ENCODE measurements at places on chromosomes 6 and 20. TPM values are rescaled to one million over a fixed set of nuclear protein-coding genes. Genes with fewer than 3 reads are reported as not detected.

- DNase-seq: no peak
These were observed 7.0 kb downstream of the B4GALT5 start for GRCh38 chr20:49706630-49707091.

DNA sequence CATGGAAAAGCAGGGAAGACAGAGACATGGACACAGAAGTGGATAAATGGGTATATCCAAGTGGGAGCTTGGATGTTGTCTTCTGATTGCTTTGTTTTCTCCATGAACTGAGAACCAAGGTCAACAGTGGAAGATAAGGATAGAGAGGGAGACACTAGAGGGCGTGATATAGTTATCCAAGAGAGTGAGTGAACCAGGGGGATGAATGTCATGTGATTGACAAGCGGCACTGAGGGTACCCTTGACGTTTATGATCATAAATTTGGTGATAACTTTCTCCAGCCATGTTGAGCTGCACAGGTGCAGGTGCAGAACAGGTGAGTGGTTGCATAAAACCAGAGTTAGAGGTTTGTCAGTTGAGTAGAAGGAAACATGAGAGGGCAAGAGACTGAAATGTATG, 20.7 kb downstream of the EBF4 start:
- no peak for DNase-seq

GRCh38 chr6:3244003-3244831, 14.5 kb upstream of the PSMG4 start:
- DNase-seq: no peak

DNA sequence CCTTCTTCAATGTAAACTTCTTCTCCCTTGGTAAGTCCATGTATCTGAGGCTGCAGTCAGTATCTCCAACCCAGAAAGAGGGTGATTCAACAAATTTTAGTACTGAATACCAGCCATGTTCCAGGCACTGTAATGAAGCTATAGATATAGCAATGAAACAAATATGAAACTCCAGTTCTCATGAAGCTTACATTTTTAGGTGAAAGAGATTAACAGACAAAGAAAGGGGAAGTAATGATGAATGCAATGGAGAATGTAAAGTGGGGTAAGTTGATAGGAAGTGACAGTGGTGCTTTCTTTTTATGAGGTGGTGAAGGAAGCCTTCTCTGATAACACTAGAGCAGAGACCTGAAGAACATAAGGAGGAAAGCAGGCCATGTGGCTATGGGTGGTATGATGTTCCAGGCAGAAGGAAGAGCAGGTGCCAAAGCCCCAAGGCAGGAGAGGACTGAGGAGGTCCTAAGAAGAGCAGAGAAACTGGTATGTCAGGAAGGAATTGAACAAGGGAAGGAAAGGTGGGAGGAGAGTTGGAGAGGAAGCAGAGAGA, 143.6 kb downstream of the TFAP2B start:
- no peak for DNase-seq

- peak; percentile 84 for DNase-seq
These were observed at the start of gene TRIM38 for GRCh38 chr6:25962149-25963127. TRIM38 (plus strand) TSS chr6:25962802; CDS start chr6:25966523, 3,721 bp downstream.

DNA sequence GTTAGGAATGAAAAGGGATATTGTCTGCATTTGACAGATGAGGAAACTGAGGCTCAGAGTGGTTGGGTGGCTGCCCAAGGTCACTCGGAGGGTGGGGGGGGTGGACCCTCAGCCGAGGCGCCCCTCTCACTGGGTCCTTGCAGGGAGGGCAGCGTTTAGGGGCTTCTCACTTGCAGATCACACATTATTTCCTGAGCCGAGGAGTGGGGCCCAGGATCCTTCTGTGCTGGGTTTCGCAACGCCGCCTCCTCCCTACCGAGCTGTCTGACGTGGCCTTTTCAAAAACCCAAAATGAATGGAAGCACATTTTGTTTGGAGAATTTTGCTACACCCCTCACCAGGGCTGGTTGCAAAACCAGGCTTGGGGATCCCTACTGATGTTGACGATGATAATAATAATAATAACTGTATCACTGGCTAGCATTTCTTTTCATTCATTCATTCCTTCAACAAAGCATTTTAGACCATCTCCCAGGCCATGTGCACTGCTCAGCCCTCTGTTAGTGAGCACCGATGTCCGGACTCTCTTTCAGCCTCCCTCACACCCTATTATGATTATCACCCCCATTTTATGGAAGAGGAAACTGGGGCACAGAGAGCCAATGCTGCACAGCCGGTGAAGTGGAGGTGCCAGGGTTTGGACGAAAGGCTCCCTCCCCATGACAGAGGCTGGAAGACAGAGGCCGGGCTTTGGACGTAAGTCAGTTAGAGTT, 5.2 kb downstream of the DLGAP4 start:
- DNase-seq: no peak

- DNase-seq: peak; percentile 31
These were observed 97.7 kb downstream of the KCNB1 start for GRCh38 chr20:49384437-49385434.

- DNase-seq: no peak
These were observed 508.3 kb downstream of the PRKN start for GRCh38 chr6:162219266-162219665.

DNA sequence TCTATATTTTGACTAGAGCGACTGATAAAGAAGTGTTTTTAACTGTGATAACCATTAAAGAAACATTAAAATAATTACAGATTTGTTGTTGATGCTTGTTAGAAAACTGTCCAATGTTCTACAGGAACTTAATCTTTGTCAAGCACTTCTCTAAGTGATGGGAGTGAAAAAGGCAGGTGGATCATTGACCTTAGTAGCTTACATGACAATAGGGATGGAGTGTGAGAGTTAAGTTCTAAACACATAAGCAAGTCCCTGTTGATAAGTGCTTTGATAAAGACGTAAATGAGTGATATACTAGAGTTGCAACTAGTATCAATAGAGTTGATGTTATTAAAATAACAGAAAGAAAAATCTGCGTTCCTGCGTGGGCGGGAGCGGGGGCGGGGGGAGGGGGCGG, 931.5 kb upstream of the EPHA7 start:
- no peak for DNase-seq

- DNase-seq: no peak
These were observed 192.4 kb upstream of the ZNF217 start for GRCh38 chr20:53786071-53786444.

- no peak for DNase-seq
These were observed 766 bp downstream of the OLIG3 start for GRCh38 chr6:137493218-137494038.

GRCh38 chr20:1381753-1382591, 10.9 kb downstream of the FKBP1A start:
- no peak for DNase-seq

DNA sequence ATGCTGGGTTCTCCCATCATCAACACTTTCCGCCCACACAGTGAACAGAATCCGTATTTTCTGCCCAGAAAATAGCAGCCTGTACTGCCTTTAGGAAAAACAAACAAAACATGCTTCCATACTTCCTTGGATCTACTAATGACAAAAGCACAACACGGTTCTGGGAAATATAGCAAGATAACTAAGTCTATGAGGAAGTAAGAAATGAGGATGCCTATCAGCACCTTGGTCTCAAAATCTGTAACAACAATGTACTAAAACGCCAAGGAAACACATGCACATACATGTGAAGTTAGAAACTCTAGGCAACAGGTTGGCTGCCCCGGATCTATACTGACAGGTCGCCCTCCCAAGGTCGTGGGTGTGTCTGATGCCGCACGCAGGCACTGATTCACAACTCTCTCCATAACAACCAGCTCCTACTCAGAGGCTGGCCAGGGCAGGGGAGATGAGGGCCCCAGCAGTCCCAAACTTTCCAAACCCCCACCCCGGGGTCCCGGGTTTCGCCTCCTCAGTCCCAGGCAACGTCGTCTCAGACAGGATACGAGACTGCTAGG, 710 bp downstream of the BTBD9 start:
- peak; percentile 42 for DNase-seq

DNA sequence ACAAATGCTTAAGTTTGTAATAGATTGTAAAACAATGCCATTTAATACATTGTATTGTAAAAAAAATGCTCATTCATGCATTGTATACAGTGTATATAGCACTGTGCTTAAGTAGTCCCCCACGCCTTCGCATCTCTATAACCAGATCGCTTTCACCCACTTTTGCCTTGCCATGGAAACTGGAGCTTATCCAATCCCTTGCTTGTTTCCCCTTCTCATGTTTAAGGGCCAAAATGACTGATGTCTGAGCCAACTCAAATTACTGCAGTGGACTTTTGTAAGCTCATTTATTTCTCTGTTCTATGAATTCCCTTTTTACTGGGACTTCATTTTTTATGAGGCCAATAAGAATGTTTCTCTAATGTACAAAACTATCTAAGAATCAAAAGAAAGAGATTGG, 730.9 kb upstream of the GJE1 start:
- DNase-seq: no peak

DNA sequence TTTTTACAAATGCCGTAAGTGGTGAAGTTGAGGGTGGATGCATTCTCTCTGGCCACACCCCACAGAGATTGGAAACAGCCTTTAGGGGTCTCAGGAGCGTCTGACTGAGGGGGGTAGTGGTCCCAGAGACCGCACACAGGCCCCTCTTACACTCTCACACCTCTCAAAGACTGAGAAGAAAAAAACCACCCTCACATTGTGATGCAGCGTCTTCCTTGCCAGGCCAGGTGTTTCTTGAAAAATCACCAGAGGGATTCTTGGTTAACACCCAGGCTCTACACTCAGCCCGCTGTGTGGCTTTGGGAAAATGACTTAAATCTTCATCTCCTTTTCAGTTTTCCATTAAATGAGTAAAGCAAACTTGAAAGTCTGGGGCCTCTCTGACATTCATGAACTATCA, 115.8 kb upstream of the SPTLC3 start:
- no peak for DNase-seq

The MYLIP gene
- 41.1 TPM for polyA plus RNA-seq

The ACTL10 gene
- 1.4 TPM for polyA plus RNA-seq

The PSMB9 gene
- polyA plus RNA-seq: 21.7 TPM

All from large intestine (tissue), 12 donors.